ENCODE measurements at places on chromosomes 13 and 19.
A peak's percentile ranks its signal among the peaks of the same experiment; 100 is the strongest.

DNA sequence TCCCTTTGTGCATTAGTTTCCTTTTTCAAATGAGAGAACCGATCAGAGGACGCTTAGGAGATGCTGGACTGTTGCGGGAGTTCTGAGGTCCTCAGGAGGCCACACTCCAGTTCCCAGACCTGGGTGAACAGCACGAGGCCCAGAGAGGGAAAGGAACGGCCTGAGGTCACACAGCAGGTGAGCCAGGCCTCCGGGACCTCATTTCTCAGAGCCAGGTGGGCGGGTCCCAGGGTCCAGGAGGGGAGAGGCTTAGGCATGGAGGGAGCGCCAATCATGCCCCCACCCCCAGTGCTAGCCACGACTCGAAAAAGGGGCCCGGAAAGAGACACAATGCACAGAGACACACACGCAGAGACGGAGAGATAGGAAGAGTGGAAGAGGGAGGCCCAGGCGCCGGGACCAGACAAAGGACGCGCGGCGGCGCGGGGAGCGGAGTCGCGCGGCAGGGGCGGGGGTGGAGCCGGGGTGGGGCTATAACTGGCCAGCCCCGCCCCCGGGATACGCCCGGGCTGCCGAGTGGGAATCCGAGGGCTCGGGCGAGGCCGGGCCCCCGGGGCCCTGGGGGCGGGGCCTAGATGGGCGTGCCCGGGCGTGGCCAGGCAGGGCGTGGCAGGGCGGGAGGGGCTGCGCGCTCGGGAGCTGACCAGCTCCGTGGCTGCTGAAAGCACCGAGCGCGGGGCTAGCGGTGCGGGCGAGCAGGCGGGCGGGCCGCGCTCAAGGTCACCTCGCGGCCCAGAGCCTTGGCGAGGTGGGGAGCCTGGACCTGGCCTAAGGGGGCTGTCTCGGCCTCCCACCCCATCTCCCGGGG, 1.6 kb downstream of the ELAVL3 start:
- no peak for DNase-seq

- DNase-seq: no peak
Measured at GRCh38 chr19:34938886-34939285, 12.2 kb downstream of the ZNF30 start.

- peak; percentile 49 for DNase-seq
Measured at GRCh38 chr19:13817018-13817614, 21.9 kb downstream of the ZSWIM4 start.

DNA sequence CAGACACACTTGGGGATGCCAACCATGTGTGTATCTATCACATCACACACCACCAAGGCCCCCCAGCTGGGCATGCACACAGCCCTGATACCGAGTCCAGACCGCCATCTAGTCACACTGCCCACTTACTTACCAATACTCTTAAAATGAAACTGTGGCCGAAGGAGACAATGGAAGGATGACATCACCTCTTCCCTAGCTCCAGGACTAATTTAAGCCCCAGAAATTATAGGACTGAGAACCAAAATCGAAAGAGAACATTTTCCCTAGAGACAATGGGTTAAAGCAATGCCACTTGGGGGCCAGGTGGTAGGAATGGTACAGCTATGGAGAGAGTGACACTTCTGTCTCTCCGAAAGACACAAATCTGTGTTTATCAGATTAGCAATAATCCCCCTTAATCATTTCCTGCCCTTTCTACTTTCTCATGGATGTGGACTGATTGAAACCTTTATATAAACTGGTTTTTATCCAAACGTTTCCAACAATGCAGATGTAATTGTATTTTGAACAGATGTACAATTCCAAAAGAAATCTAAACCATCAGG, 663 bp upstream of the GGACT start:
- DNase-seq: no peak

- DNase-seq: no peak
Measured at GRCh38 chr13:96089749-96090239, at the start of gene HS6ST3. Gene HS6ST3, plus strand, starts transcription at chr13:96090107.

DNA sequence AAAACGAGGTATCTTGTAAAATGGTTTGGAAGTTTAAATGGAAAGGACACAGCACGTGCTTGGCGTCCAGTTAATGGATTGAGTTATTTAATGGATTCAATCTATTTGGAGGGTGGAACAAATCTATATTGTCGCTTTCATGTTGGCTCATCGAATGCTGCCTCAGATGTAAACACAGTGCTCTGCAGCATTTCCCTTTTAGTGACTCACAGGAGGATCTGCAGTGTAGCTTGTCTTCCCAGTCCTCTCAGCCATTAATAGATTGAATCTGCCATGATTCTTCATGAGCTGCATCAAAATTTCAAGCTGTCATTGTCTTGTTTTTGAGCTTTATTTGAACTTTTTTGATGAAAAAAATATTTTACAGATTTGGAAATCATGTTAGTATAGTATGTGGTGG, 44.7 kb downstream of the DHRS12 start:
- DNase-seq: no peak

Data from CD4-positive, alpha-beta T cell treated with Interleukin-17A for 1 hour (primary cell).